ENCODE measurements at places on chromosomes 6 and 20.

DNA sequence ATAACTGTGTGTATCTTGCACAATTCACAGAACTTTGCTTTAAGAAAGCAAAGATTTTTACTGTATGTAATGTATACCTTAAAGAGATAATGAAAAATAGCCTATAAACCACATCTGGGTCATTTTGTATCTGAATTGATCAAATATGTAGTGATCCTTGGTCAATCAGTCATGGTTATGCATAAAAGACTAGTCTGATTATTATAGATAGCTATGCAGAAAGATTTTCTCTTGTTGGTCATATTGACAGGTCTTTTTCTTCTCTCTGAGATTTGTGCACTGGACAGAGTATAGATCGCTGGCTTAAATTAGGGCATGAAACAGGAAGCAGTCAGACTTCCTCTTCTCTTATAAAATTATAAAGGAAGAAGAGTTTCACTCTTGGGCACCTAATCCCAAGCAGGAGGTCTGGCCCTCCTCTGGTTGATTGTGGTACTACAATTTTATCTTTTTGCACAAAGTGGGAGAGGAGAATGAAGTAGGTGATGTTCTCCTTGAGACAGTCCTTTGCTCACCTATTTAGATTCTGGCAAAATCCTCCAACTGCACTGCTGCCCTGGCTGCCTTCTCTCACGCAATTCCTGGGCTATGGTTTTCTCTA lies 380.9 kb upstream of the RGS17 start:
- DNase-seq: peak; percentile 53

- DNase-seq: peak; percentile 94
These were observed 147.9 kb upstream of the PRND start for GRCh38 chr20:4573564-4574355.

DNA sequence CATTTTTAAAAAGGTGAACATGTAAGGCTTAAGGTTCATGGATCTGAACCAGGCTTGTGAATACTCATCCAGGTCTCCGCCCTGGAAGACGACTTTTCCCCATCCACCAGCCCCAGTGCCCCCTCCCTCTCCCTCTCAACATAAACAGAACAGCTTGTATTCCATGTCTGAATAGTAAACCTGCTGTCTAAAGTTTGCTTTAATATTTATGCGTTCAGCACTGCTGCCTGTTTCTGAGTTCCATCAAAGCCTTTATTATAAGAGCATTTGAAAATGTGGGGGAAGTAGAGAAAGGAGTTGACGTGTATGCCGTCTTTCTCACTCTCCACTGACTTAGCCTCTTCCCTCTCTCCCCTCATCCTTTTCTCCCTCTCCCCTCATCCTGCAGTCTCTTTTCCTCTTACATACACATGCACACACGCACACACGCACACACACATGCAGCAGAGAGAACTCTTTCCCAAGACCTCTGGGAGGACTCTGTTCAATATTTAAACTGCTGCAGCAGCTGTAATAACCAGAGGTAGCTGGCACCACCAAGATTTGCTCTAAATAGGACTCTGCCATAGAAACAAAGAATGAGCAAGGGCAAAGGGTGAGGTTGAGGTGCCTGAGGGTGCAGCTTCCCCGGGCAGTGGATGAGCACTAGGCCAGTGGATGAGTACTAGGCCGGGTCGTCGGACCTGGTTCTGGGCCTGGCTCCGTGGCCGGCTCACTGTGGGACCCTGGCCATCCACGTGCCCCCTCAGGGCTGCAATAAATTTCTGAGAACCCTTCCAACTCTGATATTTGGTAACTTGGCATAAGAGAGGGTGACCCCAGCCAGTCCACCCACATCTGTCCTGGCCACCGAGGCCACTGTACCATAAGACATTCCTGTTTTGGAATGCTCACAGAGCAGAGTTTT lies 35.4 kb upstream of the VSTM2L start:
- no peak for DNase-seq

GRCh38 chr6:33627876-33628275 lies 6.8 kb downstream of the ITPR3 start:
- DNase-seq: no peak

- DNase-seq: no peak
These were observed 441.5 kb upstream of the FLRT3 start for GRCh38 chr20:14778875-14779274.

GRCh38 chr6:45411959-45412358 lies 34.2 kb upstream of the SUPT3H start:
- DNase-seq: no peak

DNA sequence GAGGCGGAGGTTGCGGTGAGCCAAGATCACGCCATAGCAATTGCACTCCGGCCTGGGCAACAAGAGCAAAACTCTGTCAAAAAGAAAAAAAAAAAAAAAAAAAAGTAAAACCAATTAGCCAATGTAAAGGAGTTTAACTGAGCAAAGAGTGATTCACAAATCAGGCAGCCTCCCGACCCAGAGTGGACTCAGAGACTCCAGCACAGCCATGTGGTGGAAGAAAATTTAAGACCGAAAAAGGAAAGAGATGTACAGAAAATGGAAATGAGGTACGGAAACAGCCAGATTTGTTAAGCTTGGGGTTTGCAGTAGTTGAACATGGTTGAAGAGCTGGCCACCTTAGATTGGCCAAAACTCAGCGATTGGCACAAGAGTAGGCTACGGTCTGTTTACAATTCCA lies 51.4 kb downstream of the ERMARD start:
- DNase-seq: no peak

DNA sequence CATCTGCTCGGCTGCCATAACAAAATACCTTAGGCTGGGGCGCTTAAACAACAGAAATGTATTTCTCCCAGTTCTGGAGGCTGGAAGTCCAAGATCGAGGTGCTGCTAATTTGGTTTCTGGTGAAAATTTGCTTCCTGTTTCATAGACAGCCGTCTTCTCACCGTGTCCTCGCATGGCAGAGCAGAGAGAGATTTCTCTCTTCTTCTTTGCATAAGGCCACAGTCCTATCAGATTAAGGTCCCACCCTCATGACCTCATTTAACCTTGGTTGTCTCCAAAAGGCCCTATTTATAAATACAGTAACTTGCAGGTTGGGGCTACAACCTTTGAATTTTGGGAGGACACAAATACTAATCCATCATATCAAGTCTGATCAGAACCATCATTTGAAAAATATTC lies 544.3 kb downstream of the KIF16B start:
- DNase-seq: no peak

DNA sequence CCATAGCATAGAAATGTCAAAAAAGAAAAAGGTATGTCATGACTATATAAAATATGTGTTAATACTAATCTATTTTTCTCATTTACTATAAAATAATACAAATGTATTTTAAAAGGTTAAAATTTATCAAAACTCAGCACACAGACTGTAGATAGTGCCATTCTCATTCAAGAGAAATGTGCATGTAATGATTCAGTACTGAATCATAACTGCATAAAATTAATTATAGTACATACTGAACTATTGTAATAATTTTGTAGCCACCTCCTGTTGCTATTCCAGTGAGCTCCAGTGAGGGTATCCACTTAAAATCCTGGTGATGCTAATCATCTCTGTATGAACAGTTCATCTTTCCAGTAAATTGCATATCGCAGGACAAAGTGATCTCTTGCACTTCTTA lies 82.8 kb downstream of the HMGCLL1 start:
- peak; percentile 28 for DNase-seq

- DNase-seq: no peak
These were observed 213.2 kb upstream of the FKBP1C start for GRCh38 chr6:62998022-62998421.

DNA sequence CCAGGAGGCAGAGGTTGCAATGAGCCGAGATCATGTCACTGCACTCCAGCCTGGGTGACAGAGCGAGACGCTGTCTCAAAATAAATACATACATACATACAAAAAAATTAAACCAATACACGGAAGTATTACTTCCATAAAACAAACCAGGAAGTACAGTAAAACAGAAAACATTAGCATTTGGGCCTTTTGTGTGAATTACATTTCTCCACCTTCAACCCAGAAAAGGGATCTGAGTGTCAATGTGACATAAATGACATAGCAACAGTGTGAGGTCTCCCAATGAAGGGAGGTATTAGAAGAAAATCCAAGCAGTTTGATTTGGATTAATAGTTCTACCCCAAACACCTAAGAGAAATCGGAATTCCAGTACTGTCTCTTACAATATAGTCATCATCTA lies 10.1 kb downstream of the CSNK2A1 start:
- no peak for DNase-seq

DNA sequence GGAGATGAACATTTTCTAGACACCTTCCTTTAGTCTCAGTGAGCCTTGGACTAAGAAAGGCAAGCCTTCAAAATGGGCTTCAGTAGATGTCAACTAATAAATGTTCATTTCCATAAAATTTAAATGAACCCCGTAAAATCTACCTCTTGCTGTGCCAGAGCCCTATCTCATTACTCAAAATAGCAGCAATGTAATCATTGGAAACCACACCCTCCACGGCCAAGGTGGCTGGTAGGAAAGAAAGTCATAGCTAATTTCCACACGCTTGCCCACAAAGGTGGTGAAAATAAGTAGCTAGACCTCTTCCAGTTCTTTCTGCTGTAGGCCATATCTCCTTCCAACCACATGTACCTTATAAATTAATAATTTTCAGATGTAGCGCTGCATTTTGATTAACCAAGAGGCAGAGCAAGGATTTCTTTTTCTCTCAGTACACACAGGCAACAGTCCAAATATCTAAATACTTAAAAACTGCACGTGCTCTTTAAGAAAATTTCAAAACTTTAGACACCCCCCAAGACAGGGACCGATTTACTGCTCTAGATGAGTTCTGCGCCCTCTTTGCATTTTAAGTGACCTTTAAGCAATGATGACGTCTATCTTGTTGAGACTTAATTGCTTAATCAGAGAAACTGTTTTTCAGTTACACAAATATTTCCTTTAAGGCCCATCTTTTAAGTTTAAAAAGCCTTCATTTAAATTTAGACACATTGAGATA lies 290.8 kb downstream of the ZNF217 start:
- no peak for DNase-seq

DNA sequence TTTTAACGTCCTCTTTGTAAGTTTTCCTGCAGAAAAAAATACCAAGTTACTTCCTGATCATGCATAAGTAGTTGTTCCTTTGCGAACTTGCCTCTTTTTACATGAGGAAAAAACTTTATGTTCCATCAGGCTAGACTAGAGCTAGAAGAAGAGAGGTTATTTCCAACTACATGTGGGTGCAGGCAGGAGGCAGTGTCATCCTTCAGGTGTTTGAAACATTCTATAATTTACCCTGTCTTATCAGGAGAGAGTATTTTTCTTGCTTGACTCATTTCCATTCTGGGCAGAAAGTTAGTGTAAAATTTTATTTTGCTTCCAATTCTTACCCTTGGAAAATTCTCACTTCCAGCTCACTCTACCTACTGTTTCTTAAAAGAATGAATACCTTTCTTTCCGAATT lies 28.5 kb upstream of the EPHA7 start:
- DNase-seq: no peak

GRCh38 chr6:134422426-134423231 lies 104.7 kb upstream of the SGK1 start:
- DNase-seq: peak; percentile 99

GRCh38 chr6:105566503-105566902 lies 163.6 kb upstream of the PREP start:
- DNase-seq: no peak

GRCh38 chr6:107941627-107942026 lies 16.4 kb downstream of the SEC63 start:
- no peak for DNase-seq

DNA sequence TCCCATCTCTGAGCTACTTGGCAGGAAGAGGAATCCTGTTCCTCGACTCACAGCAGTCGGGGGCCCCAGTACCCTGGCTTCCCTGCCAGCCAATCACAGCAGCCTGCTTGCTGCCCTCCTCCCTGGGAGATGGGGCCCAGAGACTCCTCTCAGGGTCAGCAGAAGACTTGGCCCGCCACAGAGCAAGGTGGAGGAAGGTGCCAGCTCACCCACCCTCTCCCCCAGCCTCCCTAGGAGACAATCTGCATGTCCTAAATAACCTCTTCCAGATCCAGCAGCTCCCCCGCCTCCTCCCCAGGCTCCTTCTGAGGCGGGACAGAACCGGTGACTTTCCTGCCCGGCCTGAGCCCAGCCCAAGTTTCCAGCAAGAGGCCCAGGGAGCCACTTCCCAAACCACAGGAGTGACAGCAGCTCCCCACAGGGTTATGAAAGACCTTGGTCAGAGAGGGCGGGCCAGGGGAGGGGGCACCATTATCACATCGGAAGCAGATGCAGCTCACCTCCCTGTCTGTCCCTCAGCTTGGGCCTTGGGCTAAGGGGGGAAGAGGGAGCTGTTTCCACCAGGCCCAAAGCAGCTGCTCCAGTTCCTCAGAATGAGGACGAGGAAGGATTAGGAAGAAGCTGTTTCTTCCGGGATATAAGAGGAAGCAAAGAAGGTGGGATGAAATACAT lies 2.3 kb downstream of the CCND3 start:
- DNase-seq: peak; percentile 49

DNA sequence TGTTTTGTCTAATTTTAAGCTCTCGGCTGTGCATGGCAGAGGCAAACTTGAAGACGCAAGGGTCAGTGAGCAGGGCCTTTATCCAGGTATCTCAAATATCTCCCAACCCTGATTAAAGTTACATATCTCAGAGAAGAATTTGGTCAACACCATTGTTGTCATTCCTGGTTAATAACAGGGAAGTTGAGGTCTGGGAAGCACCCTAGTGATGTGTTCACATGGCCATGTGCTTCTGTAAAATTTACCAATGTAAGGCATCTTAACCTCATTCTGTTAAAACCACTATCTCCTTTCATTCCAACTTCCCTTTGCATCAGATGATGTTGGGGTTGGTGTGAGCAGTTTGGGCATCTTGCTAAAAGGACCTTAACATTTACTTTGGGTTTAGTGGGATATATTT lies 4.0 kb upstream of the FAM110A start:
- DNase-seq: peak; percentile 19

- no peak for DNase-seq
These were observed 472.6 kb downstream of the UTRN start for GRCh38 chr6:144757730-144758129.

DNA sequence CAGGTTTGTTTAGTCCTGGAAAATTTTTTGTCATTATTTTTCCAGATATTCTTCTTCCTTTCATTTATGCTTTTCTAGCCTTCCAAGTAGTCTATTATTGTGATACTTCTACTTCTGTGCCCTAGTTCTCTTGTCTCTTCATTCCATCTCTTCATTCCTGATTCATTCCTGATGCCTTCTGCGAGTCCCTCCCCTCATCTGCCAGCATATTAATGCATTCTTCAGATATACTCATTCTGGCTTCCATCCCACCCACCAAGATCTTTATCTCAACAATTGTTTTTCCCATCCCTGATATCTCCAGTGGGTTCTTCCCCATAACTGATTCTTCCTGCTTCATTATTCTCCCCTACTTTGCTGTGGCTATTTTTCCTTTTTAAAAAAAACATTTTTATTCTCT lies 35.2 kb downstream of the ALDH5A1 start:
- no peak for DNase-seq

Data from ELR (cell line).